ENCODE measurements at places on chromosomes 1 and 21.

GRCh38 chr1:151156515-151156819, at the start of gene TNFAIP8L2:
TNFAIP8L2 (plus strand) TSS chr1:151156649; CDS start chr1:151158698, 2,049 bp downstream.
- DNase-seq: no peak

GRCh38 chr1:9059891-9060744, 9.3 kb downstream of the SLC2A5 start:
- DNase-seq: no peak

GRCh38 chr21:46180079-46180722, 4.1 kb downstream of the SPATC1L start:
- DNase-seq: no peak

DNA sequence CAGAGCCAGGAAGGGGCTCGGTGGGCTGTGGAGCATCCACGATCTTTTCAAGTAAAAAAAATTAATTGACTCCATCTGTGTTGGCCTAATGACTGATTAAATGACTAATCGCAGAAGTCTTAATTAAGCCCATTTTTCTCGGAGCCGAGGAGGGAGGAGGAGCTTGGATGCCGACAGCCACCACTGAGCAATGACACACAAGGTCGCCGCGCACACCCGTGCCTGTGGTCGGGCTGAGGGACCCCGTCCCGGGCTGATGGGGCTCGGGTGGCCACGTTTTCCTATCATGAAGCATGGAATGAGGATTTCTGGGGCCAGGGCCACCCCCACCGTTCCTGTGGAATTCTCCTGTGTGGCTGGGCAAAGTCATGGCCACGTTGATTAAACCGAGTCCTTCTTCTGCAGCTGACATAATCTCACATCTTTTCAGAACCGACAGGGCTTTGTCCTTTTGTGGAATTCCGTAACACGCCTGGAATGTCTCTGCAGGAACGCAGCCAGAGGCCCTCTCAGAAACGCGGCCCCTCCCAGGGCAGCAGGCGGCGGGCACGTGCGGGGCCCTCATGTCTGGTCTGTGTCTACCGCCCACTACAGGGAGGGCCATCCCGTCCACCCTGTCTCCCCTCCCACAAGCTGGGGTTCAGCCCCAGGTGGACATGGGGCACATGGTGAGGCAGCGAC, 60.7 kb downstream of the MORN1 start:
- no peak for DNase-seq

DNA sequence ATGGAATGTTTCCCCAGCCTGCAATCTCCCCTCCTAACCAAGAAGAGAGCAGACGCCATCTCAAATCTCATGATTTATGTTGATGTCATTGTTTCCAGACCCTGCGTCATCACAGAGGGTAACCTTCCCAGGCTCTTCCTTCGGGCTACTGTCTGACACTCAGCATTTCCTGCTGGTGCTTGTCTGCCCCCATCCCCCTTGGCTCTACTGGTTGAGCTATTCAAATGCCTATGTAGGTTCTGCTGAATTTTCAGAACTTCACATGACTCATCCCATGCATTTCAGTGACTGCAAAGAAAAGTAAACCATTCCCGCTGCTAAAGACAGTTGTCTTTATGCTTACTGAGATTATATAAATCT, 24.8 kb upstream of the ITPKB start:
- DNase-seq: no peak

- DNase-seq: no peak
Observed at GRCh38 chr1:183936791-183937190, 100.7 kb downstream of the COLGALT2 start.

- no peak for DNase-seq
Observed at GRCh38 chr1:93905051-93905450, 4.2 kb downstream of the GCLM start.

DNA sequence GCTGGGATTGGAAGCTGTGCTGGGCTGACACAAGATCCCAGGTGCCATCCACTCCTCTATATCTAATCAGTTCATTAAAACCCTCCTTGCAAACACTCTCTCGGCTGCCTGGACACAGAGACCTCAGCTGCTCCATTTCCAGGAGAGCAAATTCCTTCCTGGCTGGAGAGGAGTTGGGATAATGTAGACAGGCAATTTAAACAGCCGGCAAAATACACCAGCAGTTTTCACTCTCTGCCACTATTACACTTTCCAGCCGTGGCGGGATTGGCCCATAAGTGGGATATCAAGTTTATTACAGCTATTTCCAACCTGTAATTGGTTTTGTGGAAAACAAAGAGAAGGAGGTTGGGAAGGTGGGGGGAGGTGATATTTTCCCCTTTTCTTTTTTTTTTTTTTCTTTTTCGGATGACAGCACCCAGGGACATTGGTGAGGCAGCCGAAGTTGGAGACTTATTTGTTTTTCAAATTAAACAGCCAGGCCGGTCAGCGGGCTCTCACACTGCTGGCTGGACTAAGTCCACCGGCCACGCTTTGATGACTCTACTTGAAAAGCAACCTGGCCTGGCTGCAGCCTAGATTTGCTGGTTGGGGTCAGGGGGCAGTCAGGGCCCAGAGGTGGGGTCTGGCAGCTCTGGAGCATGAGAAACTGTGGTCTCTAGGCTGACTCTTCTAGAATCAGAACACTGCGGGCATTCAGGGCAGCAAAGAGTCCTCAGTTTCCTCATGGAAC, 177.4 kb downstream of the IGSF21 start:
- no peak for DNase-seq

- no peak for DNase-seq
Observed at GRCh38 chr1:183777328-183777727, 27.6 kb upstream of the RGL1 start.

- DNase-seq: no peak
Observed at GRCh38 chr1:65230731-65231481, 78.4 kb upstream of the DNAJC6 start.

- DNase-seq: peak; percentile 69
Observed at GRCh38 chr1:178093951-178094738, at the start of gene RASAL2. RASAL2 (plus strand) TSS chr1:178094104; CDS start chr1:178094493, 389 bp downstream.

- DNase-seq: peak; percentile 1
Observed at GRCh38 chr1:36248250-36248894, 24.1 kb downstream of the THRAP3 start.

DNA sequence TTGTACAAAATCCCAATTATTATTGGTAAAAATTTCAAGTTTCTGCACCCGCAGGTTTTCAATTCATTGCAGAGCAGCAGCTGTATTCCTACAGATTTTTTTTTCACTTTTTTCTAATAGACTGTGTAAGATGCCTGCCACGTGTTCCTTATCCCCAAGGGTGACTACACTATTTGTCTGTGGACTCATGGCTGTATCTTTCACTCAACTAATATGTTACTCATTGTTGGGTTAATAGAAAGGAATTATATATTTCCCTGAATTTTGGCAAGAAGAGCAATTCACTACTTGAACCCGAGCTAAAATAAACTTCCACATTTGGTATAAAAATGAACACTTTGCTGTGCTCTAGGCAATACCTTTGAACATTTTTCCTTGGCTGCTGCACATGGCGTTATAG, 158.7 kb downstream of the NCAM2 start:
- DNase-seq: no peak

DNA sequence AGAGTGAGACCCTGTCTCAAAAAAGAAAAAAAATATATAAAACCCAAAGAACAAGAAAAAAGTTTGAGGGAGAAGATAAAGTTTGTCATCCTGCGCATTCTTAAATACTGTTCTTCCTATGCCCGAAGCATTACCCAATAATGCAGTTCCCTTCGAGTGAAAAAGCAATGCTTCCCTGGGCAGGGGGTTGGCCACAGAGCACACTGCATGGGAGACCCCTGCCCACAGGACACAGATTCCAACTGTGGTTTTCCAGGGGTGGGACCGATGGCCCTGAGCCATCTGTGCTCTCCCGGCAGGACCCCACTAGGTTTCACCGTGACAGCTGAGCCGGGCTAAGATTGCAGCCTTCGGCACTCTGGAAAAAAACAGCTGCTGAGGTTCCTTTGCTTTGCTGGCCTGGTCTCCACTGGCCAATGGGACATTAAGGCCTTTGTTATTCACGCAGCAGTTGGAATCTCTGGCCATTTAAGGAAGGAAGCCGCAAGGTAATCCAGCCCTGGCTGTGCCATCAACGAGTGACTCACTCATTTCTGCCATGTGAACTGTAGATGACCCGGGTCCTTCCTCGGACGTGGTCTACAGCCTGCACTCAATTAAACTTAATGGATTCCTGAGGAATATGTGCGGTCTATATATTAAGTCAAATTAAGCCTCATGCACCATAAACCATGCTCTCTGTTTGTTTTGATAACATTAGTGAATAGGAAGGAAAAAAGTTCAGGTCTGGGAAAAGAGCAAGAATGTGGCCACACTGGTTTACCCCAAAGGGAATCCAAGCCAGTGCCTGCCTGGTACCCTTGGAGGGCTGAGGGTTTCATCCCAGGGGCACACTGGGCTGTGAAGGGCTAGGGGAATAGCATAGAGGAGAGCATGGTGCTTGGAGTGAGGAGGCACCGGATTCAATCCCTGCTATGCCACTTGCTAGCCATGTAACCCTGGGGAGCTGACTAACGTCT, 163.2 kb downstream of the ZBTB18 start:
- DNase-seq: no peak

GRCh38 chr1:45570631-45571030, 13.2 kb upstream of the NASP start:
- no peak for DNase-seq

GRCh38 chr1:88302843-88303486, 381.1 kb upstream of the PKN2 start:
- DNase-seq: no peak

DNA sequence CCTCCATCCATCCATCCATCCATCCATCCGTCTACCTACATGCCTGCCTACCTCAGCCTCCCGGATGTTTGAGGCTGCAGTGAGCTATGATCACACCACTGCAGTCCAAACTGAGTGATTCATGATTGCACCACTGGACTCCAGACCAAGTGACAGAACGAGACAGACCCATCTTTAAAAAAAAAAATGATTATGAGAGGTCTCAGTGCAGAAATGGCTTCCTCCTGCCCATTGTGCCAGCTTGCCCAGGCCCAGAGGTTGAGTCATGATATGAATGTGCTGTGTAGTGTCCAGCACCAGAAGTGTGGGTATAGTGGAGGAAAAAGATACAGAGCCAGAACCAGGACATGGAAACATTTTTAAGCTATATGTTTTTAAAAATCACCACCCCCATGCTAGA, 149.9 kb downstream of the KIF26B start:
- DNase-seq: no peak

GRCh38 chr1:202547215-202547614, 163.0 kb downstream of the SYT2 start:
- no peak for DNase-seq

GRCh38 chr21:36535618-36536241, 55.8 kb upstream of the CLDN14 start:
- DNase-seq: no peak

DNA sequence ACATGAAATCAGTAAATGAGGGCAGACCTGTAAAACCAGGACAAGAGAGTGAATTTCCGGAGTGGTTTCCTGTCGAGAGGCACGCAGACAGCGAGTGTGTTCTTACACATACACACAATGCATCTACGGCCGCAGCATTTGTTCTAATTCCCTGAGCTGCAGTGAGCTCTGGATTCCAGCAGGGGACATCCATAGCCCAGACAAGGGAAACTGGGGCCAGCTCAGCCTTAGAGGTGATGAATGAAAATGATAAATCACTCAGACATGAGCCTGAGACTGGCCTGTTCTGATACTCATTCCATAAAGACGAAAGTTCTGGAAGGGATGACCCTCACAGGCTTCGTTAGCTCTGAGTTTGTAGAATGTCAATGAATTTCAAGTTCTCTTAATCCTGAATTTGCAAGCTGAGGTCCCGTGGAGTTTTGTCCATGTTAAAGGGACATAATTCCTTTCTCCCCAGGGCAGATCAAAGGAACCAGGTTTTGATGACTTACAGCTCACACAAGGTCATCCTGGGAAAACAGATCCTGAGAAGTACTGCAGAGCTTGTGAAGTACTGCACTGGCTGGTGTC, 207.9 kb upstream of the C1orf87 start:
- peak; percentile 63 for DNase-seq

DNA sequence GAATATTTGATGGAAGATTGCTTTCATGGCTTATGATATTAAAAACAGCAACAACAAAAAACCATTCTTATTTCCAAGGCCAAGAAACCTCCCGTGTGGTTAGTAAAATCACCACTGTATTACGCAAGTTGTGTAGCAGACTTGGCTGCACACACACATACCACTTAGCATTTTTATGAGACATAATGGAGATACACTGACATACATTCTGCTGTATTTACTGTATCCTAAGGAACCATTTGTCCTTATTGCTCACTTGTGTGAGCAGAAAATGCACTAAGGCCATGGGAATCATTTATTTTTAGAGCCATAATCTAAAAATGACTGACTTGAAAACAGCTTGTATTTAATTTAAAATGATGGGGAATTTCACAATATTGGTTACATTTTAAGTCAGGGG, 584 bp upstream of the C1orf141 start:
- DNase-seq: no peak

GRCh38 chr1:199878823-199879222, 148.7 kb upstream of the NR5A2 start:
- DNase-seq: no peak

DNA sequence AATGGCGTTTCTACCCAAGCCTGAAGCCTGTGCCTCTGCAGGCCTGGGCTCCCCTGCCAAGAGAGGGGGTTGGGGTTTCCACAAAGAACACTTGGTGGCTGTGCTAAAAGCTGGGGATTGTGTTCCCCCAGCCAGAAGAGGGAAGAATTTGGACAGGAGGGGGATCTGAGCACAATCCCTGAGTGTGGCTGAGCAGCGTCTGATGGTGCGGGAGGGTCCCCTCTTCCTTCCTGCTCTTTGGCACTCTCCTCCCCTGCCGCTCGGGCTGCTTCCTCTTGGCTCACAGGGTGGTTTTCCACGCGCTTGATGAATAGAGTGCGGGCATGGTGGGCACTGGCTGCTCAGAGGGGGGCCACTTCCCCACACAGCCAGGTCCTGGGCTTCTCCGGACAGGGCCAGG, 3.7 kb downstream of the GPR37L1 start:
- DNase-seq: peak; percentile 55

GRCh38 chr1:100896481-100896982, 642 bp downstream of the SLC30A7 start:
- no peak for DNase-seq

DNA sequence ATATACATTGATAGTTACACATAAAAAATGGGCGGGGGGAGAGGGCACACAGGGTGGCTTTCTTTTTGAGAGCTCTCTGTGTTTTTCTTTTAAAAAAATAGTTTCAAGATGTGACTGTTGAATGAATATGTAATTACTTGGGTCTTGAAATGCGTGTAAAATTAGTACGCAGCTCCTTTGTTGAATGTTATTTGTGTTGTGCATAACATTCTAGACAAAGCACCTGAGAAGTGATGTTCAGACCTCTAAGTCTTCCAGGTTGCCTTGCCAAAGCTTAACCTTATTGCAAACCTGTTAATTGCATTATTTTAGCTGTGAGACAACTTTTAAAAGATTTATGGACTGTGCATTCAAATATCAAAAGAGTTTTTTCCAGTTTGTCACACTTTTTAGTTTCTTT, 5.4 kb downstream of the PBX1 start:
- DNase-seq: no peak

DNA sequence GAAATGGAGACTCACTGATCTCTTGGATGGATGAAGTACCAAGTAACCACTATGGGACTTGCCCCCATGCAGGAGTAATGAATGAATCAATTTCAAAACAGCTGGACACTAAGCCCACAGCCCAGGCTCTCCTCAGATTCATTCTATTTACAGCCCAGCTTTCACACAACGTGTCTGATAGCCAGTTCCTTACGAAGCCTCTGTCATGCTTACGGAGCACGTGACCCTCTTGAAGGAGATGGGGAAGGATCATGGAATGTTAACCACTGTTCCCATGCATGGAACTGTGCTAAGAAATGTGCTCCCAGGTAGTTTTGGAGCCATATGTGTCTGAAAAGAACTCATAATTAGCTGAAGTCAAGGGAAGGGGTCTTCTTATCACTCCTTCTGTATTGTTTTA, 124.1 kb downstream of the KIF26B start:
- DNase-seq: no peak
